ENCODE measurements at places on chromosomes 11 and 22.
A peak's percentile ranks its signal among the peaks of the same experiment; 100 is the strongest.

GRCh38 chr11:7688238-7688826 is 15.0 kb upstream of the CYB5R2 start:
- no peak for DNase-seq

- DNase-seq: no peak
These were observed 6.6 kb downstream of the PLEKHB1 start for GRCh38 chr11:73652856-73653559.

- DNase-seq: no peak
These were observed 141.6 kb upstream of the TEAD1 start for GRCh38 chr11:12532580-12532979.

DNA sequence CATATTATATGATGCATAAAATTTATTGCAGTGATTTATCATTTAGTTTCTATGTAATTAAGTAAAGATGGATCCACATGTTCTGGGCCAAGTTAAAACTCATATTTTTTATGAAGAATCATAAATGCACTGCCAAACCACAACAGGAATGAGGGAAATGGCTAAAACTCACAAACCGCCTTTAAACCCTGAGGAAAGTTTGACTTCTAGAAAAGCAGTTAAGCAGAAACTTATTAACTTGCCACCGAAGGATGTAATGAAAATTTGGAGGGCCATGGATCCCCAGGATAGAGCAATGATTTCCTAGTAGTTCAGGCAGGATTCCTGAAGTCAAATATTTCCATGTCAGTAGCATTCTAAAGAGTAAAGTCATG is 218.3 kb upstream of the CTSC start:
- DNase-seq: no peak

DNA sequence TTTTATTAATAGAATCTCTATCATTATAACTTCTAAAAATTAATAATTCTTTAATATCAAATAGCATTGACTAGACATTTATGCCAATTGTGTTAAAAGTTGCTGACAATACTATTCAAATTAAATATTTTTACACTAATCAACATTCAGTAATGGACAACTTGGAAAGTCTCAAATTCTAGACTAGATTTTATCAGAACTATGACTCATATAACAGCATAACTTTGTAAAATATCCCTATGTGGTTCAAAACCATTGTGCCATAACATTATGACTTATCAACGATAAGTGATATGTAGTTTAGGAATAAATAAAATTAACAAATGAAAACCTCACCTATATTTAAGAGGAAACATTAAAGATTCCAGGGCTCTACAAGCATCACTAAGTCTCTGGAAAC is 291.8 kb downstream of the SBF2 start:
- no peak for DNase-seq

GRCh38 chr22:44192098-44192815 is 11.5 kb downstream of the PARVG start:
- DNase-seq: no peak

DNA sequence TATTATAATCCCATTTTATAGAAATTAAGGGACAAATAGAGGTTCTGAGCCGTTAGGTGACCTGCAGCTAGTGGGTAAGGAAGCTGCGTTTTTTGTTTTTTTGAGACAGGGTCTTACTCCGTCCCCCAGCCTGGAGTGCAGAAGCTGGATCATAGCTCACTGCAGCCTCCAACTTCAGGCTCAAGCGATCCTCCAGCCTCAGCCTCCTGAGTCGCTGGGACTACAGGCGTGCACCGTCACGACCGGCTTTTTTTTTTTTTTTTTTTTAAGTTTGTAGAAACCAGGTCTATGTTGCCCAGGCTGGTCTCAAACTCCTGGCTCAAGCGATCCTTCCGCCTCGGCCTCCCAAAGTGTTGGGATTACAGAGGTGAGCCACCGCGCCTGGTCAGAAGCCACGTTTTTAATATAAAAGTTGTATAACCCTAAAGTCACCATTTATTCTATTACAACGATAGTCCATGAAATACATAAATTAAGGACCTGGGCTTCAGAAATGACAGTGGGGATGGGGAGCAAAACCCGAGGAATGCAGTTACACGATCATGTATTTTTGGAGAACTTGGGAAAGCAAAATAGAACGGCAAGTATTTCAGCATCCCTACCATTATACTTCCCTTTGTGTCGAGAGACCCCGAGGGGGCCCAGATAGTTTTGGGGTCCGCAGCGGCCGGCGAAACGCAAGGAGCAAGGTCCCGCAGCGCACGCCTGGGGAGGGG is 638 bp downstream of the SAAL1 start:
- DNase-seq: no peak

- DNase-seq: peak; percentile 59
These were observed 38.1 kb downstream of the AHNAK start for GRCh38 chr11:62508336-62509058.

GRCh38 chr22:37777122-37777687 is 30.5 kb upstream of the GCAT start:
- DNase-seq: no peak

DNA sequence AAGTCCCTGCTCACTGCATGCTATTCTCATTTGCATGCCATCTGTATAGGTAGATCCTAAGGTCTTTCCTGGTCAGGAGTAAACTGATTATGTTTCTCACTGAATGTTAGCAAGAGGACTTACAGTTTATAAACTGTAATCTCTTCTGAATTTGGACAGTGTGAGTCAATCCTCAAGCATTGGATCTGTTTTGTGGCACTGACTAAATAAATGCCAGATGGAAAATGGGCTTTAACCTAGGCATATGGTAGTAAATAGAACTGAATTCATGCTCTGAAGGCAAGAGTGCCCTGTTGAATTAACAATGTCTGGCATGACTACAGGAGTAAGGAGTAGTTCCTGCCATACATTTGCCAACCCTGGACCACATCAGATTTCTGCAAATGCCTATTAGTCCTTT is 11.4 kb downstream of the FAM181B start:
- DNase-seq: no peak

DNA sequence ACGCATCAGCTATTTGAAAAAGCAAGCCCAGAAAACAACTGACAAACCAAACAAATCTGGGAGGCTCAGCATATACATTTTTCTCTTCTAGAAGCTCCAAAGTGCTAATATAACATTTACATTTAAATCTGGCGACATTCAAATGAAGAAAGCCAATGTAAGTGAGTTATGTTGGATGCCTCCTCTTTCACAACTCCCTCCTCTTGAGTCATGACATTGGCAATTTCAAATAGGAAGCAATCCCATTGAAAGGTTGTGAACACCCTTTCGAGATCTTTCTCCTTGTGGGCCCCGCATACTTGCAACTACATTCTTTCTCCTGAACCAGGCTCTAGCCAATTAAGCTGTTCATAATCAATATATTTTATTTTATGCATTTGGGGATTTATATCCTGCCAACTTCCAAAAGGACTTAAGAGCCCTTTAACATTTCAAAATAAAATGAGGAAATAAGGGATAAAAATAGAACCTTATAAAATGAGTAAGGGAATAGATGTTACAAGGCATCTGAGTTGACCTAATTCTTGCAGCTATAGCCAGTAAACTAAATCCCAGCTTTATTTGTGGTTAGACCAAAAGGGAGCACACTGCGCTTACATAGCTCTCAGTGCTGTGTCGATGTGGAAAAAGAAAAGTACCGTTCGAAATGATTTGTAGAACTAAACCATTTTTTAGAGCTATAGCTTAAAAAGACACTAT is 129.5 kb upstream of the SESN3 start:
- DNase-seq: no peak

GRCh38 chr11:83782329-83782728 is 496.2 kb upstream of the CCDC90B start:
- no peak for DNase-seq

- no peak for DNase-seq
These were observed 370.6 kb upstream of the CADM1 start for GRCh38 chr11:115874843-115875242.

DNA sequence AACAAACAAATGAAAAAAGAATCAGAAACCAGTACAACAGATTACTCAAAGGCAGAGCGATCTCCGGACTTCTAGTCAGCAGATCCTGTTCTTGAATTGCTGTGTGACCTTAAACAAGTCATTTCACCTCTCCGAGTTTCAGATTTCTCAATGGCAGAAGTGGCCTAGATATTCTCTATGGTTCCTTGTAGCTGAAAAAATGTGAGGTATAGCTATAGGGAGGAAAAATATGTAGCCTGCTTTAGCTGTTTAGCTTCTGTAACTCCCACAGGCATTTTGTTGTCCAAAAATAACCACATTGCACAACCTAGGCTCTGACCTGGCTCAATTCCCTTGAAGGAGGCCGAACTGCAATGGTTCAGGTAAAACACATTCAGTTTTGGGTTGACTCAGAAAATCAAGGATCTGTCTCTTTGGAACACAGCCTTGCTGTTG is 100.7 kb downstream of the DBX1 start:
- no peak for DNase-seq

DNA sequence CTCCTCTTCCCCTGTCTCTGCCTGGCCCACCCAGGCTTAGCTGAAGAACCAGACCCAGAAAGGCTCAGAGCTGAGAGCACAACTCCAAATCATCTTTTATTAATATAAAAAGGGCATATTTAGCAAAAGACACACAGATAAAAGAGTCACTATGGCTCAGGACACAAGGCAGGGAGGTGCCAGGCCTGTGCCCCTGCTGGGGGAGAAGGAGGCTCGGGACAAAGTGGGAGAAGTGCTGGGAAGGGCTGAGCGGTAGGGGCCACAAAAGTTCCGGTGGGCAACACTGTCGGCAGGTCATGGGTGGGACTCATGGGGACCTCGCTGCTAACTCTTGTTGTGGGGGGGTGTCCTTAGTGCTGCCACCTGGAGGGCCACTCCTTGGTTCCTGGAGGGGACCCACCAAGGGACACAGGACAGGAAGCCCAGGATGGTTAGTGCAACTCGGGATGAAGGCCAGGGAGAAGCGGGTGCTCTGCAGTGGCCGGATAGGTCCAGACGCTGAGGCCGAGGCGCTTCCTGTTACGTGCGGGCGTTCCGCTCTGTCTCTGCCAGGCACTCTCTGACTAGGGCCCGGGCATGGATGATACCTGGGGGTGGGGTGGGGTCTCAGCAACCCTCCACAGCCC is 1.4 kb upstream of the PITPNM1 start:
- no peak for DNase-seq

GRCh38 chr22:41910050-41911000 is 4.5 kb downstream of the SHISA8 start:
- peak; percentile 83 for DNase-seq

- DNase-seq: no peak
These were observed 74.1 kb downstream of the PRSS23 start for GRCh38 chr11:86874304-86875056.

DNA sequence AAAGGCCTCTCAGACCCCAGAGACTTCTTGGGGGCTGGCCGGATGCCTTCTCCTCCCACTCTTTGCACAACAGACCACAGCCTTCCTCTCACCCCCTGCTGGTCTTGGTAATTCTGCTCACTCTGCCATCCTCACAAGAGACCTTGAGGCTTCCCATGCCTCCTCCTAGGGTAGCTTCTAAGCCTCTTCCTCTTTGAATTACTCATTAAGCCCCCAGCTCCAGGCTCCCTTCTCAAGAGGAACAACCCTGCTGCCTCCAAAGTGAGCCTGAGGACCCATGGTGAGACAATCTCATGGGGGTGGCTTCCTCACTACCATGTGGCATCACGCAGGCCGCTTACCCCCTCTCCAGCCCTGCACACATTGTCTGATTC is 184.6 kb upstream of the SYT13 start:
- DNase-seq: no peak

GRCh38 chr22:35888181-35888870 is 140.3 kb downstream of the RBFOX2 start:
- no peak for DNase-seq

DNA sequence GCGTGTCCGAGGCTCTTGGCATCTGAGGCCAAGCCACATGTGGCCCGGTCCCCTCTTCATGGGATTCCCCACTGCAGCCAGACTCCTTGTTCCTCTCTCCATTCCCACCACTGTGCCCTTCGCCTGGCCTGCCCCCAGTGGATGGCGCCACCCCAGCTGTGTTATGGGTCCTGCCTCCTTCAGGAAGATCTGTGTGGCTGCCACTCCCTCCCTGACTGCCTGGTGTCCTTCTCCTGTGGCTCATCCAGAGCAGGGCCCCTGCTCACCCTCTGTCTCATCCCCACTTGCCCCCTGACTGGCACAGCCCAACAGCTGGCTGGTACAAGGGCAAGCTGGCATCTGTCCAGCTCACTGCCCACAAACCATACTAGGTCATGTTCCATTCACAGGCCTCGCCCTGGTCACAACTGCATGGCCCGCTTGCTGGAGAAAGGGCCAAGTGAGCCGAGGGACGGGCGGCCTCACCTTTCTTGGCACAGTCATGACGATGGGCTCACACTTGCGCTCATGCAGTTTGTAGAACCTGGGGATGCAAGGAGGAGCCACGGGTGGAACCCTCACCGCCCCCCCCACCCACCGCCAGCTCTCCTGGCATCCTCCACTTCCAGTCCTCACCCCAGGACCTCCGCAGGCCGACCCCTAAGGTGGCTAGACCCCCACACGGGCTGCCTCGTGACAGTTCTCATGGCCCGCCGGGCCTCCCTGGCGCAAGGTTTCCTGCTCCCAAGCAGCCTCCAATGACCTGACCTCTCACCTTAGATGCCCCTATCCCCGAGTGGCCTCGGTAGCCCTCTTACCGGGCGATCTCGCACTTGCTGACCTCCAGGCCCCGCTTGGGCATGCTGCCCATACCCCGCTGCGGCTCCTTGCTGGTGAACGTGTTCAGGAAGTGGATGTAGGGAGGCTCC is 2.1 kb upstream of the PTPRCAP start:
- DNase-seq: no peak

- no peak for DNase-seq
These were observed 295.9 kb upstream of the ANO5 start for GRCh38 chr11:21896746-21897602.

DNA sequence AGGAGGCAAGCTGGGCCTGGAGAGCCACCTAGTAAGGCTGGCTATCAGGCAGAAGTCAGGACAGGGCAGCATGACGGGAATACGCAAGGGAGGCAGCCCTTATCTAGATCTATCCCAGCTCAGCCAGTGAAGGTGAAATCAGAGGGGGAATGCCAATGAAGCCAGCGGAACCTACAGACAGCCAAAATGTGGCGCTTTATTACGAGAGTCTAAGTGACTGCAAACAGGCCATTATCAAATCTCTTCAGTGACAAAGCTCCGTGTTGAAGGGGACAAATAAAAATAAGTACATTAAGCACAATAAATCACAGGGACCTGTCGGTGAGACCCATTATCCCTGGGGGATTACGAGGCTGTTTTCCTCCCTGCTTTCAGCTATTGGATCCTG is 22.8 kb downstream of the LARGE1 start:
- no peak for DNase-seq

- no peak for DNase-seq
These were observed 35.7 kb upstream of the LRRC10B start for GRCh38 chr11:61472868-61473267.
